ENCODE measurements at places on chromosomes 4 and X. TPM values are rescaled to one million over a fixed set of nuclear protein-coding genes. Genes with fewer than 3 reads are reported as not detected.

SERPINA7 gene
- total RNA-seq, result not detected

HS3ST1 gene
- total RNA-seq, result 0.35 TPM

ADAM29 gene
- not detected for total RNA-seq

SPIN2A gene
- total RNA-seq, result 0.16 TPM

JCHAIN gene
- not detected for total RNA-seq
